ENCODE measurements at places on chromosomes 2 and 18.

GRCh38 chr2:207704078-207704477 is 7.4 kb upstream of the CCNYL1 start:
- DNase-seq: no peak

DNA sequence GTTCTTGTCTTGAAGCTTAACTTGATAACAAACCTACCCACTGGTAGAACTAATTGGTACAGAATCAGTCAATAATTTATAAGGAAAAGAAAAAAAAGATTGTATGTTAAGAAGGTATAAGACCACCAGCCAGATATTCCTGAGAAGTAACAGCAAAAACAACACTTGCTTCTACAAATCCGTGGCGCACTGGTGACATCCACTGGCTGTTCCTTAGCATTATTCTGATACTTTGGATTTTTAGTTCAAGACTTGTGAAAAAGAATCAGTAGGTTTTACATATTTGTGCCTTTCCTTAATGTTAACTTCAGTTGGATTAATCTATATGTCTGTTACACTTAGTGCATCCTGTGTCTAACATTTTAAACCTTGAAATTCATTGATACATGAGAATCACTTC is 141.8 kb downstream of the GRB14 start:
- no peak for DNase-seq

- DNase-seq: no peak
Measured at GRCh38 chr2:146806364-146807005, 1038.3 kb upstream of the ACVR2A start.

- no peak for DNase-seq
Measured at GRCh38 chr2:105399207-105399861, 483 bp upstream of the FHL2 start.

DNA sequence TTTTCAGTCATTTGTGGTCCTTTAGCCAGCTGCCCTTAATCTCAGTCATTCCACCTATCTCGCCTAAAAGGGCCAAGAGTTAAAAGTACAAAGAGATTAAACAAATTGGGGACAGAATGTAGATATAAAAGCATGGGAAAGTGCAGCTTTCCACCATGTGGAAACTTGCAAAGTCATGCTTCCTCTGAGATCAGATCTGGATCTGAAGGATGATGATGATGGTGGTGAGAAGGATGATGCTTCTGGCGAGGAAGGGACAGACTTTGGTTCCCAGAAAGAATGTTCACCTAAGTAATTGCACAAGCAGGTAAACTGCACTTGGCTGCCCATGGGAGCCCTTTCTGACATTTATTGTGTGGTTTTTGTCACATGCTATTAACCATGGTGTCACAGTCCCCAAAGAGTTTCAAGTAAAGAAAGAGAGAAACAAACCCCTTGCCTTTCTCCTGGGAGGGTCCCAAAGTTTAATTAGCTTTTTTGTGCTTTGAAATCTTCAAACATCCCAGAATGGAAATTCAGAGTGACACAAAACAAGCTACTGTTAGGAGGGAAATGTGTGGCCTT is 34.7 kb downstream of the KLF7 start:
- no peak for DNase-seq

DNA sequence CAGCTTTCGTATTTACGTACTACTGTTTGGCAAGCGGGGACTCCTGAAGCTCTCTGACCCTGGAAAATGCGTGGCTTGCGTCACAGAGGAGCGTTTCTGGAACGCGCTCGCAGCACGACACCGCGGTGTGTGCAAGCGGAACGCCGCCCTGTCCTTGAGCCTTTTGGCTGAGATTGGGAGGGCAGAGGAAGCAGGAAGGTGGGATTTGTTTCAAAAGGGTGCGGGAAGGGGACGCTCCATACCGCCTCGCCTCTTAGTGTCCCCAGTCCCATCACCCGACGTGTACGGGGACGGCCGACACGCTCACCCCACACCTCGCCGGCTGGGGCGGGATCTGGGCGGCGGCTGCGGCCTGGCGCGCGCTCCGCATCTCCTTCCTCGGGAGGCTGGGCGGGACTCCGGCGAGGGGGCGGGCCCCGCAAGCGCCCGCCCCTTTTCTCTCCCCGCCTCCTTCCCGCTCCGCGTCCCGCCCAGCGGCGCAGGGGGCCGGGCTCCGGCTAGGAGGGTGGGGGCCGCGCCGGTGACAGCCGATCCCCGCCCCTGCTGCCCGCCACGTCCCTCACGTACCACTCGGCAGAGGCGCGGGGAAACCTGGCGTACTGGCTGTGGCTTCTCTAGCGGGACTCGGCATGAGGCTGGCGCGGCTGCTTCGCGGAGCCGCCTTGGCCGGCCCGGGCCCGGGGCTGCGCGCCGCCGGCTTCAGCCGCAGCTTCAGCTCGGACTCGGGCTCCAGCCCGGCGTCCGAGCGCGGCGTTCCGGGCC is at the start of gene PDK1:
TSS of gene PDK1 (plus strand) at position 569 of the 762 bp plus-strand sequence. CDS start at position 630, 61 bp downstream.
- DNase-seq: peak; percentile 36

GRCh38 chr2:196660244-196660643 is 20.7 kb downstream of the CCDC150 start:
- DNase-seq: no peak

DNA sequence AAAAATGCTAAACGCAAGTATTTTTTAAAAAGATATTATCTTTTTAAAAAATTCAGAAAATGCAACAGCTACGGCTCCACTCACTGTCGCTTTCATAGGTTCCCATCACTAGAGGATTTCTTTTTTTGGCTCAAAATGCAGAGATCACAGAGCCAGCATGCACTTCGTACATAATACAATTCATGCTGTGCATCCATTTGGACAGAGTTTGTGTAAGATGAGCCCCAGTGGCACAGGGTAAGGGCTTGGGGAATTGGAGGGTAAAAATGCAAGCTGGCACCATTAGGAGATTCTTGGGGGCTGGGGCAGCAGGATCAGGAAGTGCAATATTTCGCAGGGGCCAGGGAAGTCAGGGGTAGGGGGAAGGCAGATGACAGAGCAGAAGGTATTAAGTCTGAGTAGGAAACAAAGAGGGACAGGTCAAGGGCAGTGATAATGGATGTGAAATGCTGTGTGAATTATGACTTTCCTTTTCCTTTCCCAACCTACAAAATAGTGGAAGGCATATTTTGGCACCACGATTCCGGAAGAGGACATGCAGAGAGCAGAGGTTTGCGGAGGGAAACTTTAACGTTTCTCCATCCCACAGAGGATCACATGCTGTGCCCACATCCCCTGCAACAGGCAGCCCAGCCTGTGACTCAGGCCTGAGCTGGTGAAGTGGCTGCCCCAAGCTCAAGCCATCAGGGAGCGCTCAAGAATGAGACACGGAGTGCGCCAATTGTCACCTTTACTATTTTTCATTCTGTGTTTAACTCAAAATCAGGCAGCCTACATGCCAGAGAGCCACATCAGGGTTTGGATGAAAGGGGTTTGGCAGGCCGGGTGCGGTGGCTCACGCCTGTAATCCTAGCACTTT is 4.7 kb downstream of the CAPG start:
- no peak for DNase-seq

DNA sequence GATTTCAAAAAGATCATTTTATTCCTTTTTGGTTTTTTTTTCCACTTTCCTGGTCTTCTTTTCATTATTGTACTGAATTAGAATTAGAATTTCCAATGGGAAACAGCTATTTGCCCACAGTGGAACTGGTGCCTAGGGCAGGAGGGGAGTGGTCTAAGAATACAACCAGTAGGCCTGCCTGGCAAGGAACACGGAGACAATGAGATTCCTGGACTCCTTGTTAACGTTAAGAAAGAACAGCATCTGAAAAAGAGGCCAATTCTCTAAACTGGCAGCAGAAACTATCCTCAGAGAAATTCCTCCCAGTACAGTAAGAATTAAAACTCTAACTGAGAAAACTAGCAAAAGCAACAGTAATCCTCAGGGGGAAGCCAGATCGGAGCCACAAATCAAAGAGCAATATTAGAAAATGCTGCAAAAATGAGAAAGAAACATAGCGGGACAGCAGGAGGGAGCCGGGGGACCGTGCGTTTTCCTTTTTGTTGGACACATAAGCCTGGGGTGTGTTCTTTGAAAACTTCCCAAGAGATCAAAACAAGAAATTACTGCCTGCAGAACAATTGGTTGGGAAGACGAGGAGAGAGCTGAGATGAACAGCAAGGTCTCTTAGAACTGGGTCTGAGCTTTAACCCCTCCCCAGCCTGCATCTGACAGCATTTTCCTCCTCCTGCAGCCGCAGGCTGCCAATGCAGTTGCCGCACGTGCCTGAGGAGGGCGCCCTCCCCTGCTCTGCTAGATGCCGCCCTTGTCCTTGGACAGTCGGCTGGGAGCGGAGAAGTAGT is 776.0 kb downstream of the TSN start:
- DNase-seq: no peak

DNA sequence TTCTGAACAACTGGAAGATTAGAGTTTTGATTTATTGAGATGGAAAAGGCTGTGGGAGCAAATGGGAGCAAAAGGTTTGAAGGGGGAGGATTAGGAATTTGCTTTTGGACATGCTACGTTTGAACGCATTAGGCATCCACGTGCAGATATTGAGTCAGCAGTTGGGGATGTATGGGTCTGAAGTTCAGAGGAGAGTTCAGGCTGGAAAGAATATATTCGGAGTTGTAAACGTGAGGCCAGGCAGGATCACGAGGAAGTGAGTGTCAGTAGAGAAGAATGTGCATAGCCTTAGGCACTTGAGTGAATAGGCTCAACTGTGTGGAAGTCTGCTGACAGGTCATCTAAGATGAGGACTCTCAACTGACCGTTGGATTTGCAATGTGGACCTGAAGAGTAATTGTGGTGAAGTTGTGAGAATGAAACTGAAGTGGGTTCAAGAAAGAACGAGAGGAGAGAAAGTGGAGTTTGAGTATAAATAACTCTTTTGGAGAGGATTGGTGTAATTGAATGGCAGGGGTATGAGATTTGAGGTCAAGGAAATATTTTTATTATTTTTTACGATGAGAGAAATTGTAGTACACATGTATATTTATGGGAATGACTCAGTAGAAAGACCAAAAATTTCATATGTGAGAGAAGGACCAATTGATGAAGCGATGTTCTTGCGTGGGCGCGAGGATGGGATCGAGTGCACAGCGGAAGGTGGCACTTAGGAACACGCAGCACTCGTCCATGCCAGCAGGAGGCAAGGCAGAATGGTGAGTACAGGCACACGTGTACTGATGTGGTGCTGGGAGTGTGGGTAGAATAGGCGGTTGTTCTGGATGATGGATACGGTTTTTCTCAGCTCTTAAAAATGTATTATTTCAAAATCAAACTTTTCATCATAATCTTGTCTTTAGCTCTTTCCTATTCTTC is 40.5 kb upstream of the POLE4 start:
- DNase-seq: no peak

DNA sequence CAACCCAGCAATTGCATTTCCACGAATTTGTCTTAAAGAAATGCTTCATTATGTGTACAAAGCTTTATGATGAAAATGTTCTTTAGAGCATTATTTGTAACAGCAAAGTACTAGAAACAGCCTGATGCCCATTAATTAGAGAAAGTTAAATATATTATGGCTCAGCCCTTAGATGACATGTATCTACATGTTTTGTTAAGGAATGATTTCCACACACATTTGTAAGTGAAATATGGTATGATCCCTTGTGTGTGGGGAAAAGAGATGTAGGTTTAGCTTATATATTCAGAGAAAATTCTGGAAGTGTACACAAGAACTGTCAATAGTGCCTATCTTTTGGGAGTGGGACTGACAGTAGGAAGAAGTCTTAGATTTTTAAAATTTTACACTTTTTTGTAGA is 3.8 kb upstream of the PTPN4 start:
- no peak for DNase-seq

DNA sequence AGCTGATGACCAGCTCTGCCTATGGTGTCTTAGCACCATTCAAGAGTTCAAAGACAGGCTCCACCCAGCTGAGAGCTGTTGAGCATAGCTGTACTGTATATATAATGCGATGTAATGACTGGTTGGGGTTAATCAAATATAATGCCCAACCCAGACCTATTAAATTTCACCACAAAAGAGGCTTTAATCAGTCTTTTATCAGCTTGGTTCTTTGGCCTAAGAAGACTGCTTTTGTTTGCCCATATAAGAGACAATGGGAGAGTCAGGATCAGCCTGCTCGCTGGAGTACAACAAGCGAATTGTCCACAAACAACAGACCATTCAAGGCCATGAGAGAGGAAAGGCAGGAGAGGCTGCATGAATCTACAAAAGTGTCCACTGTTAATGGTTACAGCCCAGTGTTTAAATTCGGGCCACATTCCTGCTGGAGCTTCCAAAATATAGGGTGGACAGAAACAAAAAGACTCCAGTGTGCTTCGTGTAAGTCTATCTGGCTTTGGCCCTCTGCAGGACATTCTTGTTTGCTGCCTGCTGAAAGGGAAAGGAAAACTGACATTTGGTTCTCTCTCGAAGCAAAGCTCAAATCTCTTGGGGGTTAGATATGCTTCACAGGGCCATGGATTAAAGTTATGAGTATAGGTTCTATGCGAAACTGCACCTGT is 299.0 kb upstream of the FBXO11 start:
- no peak for DNase-seq

DNA sequence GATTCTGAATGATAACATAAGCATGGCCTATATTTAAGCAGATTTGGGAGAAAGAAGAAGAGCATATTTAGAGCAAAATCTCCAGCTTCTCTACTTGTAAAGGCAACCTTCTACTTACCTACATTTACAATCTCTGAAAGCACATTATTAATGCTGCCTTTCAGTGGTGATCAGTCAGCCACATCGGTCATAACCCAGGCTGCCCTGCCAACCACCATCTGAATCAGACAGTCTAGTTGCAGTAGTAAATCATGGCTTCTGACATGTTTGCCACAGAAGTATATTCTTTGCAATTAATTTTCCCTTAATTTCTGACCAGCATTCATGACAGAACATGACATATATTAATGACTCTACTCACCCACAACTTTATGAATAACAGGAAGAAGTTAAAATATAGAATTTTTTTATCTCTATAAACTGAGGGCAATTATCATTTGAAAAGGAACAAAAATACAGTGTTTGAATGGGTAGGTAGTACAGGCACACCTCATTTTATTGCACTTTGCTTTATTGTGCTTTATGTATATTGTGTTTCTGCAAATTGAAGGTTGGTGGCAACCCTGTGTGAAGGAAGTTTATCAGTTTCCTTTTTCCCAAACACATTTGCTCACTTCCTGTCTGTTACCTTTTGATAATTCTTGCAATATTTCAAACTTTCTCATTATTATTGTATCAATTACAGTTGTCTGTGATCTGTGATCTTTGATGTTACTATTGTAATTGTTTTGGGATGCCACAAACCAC is 531.6 kb upstream of the CHAC2 start:
- no peak for DNase-seq

- no peak for DNase-seq
Measured at GRCh38 chr2:101114268-101114783, 36.9 kb downstream of the TBC1D8 start.

GRCh38 chr2:237558961-237559641 is 7.3 kb upstream of the PRLH start:
- peak; percentile 76 for DNase-seq

DNA sequence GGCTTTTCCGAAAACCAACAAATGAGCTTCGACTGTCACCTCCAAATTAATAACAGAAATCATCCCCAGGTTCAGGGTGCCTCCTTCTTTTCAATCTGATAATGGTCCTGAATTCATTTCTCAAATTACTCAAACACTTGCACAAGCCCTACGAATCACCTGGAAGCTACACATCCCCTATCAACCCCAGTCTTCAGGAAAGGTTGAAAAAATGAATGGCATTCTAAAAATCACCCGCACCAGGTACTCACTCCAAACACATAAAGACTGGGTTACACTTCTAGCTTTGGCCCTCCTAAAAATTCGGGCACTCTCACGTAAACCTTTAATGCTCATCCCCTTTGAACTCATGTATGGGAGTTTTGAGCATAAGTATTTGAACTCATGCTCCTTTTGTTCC is 23.9 kb downstream of the EIF2AK2 start:
- DNase-seq: no peak

- no peak for DNase-seq
Measured at GRCh38 chr2:108215794-108216211, 24.0 kb upstream of the SULT1C3 start.
